CD4-positive, alpha-beta T cell (primary cell): ENCODE measurements at places on chromosomes 12 and 14. TPM values are rescaled to one million over a fixed set of nuclear protein-coding genes. Genes with fewer than 3 reads are reported as not detected.
A peak's percentile ranks its signal among the peaks of the same experiment; 100 is the strongest.

ENO2 gene
- 103 TPM for total RNA-seq

NKX2-1 gene
- total RNA-seq, result not detected

KLHL33 gene
- 0.31 TPM for total RNA-seq

TRIM9 gene
- 0.45 TPM for total RNA-seq

POTEG gene
- not detected for total RNA-seq

PRH1 gene
- total RNA-seq, result 25.1 TPM

DNA sequence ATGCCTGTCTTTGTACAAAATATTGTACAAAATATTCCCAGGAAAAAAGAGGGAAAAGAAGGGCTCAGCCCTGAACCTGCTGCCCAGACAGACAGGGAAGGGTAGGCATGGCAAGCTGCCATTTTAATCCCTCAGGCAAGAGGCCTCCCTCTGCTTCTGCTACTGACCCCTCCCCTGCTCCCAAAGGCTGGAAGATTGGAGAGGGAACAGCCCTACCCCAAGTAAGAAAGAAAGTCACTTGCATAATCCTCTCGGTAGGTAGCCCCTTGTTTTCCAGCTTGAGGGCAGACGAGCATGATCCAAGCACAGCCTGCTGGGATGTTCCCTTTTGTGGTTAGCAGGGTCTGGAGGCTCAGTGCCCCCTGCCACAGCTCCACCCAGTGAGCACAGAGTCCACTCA, 20.7 kb downstream of the ADCY6 start:
- no peak for DNase-seq

DNA sequence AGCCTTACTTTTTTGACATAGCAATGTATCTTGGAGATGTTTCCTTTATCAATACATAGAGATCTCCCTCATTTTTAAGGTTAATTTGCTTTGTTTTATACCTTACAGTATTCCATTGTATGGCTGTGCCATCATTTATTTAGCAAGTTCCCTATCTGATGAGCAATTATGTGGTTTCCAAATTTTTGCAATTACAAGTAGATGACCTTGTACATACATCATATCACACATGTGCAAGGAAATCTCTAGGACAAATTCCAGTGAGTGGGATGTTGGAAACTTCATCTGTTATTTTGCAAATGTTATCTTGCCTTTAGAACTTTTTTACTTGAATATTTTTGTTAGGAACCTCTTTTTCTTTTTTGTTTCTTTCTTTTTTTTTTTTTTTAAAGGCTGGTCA, 49.7 kb downstream of the DRAM1 start:
- DNase-seq, result no peak

GRCh38 chr12:102685172-102685571, 204.8 kb upstream of the IGF1 start:
- DNase-seq, result no peak

GRCh38 chr14:69048456-69048855, 69.4 kb upstream of the ACTN1 start:
- peak; percentile 50 for DNase-seq

- no peak for DNase-seq
Measured at GRCh38 chr12:115382681-115383080, 698.7 kb upstream of the TBX3 start.

- DNase-seq, result no peak
Measured at GRCh38 chr12:130526813-130527212, 189.1 kb downstream of the PIWIL1 start.

DNA sequence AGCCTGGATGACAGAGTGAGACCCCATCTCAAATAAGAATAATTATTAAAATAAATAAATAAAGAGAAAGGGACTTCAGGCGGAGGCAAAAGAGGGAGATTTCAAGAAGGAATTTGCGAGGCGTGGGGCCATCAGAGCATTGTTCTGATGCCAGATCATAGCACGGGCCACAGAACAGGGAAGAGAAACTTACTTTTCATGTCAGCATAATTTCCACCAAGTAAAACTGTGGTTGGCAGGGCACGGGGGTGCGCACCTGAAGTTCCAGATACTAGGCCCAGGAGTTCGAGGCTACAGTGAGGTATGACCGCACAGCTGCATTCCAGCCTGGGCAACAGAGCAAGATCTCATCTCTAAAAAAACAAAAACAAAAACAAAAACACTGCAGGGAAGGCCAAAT, 11.0 kb upstream of the PLBD1 start:
- DNase-seq, result no peak

GRCh38 chr14:80764921-80765507, 176.5 kb downstream of the CEP128 start:
- DNase-seq, result no peak

GRCh38 chr12:46217541-46218321, 51.1 kb downstream of the SLC38A1 start:
- peak; percentile 22 for DNase-seq

DNA sequence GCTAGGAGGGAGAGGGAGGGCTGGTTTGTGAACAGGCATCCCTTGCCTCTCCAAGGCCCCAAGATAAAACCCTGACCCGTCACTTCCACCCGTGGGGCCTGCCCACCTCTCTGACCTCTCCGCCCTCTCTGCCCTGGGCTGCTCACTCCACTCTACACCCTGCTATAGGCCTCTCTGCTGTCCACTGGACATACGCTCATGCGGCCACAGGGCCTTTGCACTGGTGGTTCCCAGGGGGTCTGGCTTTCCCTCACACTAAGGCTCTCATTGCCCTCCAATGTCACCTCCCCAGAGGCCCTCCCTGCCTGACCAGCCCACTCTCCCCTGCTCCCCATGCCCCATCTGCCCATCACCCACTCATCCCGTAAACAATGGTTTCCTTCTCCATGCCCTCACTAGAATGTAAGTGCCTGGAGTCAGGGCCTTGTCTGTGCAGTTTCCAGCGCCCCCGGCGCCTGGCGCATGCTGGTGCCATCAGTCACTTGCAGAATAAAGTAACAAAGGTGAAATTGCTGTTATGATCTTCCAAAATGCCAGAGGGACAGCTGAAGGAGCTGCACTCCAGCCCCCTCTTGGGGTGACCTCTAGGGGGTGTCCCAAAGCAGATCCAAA, 73.6 kb downstream of the RFLNA start:
- no peak for DNase-seq

GRCh38 chr14:31340297-31341063, 79.9 kb downstream of the HEATR5A start:
- DNase-seq, result no peak

- DNase-seq, result no peak
Measured at GRCh38 chr12:92968176-92968813, 39.2 kb upstream of the EEA1 start.

DNA sequence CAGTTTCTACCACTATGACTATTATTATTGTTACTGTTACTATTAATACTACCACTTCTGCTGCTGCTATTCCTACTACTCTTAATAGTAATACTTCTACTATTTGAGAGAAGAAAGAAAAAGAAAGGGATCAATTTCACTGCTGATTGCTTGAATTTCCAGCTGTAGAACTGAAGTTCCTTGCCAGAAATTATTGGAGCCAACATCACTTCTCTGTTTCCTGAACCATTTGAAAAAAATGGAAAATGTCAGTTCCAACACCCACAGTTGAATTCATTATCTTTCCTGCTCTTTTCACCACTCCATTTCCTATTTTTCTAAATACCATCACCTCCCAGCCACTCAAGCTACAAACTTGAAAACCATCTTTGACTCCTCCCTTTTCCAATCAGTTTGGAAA, 54.1 kb upstream of the PIK3C2G start:
- DNase-seq, result no peak

GRCh38 chr14:41137741-41138140, 468.9 kb upstream of the LRFN5 start:
- DNase-seq, result no peak

- no peak for DNase-seq
Measured at GRCh38 chr12:125249066-125249824, 184.0 kb downstream of the AACS start.

DNA sequence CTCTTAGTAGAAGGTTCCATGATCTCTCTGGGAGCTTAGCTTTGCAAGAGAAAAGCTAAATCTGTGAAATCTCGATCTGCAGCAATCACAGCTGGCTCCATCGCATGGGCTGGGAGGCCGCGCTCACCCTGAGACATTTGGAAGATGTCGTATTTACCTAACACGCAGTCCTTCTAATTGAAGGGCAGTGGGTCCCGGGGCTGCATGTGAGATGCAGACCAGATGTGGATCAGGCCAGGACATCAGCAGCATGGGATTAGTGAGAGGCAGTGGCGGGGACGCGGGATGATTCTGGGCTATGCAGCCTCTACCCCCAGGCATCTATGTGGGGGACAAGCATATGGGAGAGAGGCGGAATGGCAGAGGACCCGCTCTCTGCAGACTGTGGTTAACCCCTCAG, 312.4 kb upstream of the RTL1 start:
- DNase-seq, result no peak
